Stimulated activated CD4-positive, alpha-beta T cell treated with anti-CD3 and anti-CD28 coated beads, Interleukin-4, amount 100 ng/mL, for 24 hours (primary cell): ENCODE measurements at places on chromosomes 12 and 14.

DNA sequence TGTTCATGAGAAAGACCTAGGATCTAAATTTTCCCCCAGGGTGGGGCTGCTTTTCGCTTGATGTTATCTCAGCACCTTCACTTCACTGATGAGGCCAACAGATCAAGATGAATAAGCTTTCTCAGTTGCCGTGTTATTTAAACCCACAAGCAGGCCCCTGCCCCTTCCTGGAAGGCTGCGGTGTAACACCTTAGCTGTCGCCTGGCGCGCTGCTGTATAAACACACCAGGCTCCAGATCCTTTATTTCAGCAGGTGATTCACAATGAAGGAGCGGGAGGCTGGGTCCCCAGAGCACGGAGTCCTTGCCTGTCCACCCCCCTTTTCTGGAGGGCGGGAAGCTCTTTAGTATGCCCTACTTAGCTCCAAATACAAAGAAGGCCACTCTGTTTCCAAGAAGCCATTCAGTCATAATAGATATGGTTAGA, 515.4 kb downstream of the FUT8 start:
- peak; percentile 81 for DNase-seq

GRCh38 chr14:69268223-69268622, 8.3 kb downstream of the GALNT16 start:
- DNase-seq: no peak

- no peak for DNase-seq
These were observed 20.2 kb downstream of the PLEKHD1 start for GRCh38 chr14:69504775-69505174.

DNA sequence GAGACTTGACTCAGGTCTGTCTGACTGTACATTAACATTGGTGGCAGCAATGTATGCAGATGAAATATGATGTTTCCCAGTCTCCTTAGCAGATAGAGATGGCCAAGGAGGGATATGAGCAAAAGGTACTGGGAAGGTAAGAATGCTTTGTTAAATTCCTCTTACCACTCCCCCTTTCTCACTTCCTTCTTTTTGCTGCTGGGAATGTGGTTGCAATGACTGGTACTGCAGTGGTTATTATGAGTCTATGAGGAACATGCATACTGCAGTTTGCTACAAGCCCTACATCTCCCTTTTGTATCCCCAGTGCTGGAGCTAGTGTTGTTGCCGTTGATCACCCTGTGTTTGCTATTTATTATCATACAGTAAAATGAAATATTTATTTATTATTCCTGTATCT, 35.9 kb downstream of the ALDH1L2 start:
- DNase-seq: no peak

GRCh38 chr14:104992501-104992900, 6.9 kb downstream of the CLBA1 start:
- no peak for DNase-seq

DNA sequence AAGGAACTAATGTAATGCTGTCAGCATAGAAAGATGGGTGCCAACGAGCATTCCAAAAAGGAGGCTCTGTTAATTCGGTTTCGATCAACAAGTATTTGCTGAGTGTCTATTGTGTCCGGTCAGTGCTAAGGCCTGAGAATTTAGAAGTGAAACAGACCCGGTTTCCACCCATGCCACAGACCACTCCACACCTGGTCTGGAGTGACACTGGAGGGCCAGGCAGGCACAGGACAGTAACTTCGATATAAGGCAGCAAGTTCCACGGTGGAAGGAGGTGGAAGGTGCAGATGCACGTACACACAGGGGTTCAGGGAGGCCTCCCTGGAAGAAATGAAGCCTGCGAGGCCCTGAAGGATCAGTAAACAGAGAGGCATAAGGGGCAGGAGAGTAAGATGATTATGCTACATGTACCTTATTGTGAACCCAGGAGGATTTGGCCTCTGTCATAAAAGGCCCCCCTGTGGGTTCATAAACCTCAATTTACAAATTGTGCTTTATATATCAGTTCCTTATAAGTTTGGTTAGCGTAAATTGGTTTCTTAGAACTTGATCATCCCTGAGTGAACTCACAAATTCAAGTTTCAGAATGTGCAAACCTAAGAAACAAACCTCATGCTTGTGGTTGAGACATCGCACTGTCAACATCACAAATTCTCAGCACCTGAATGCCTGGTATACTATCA, 25.9 kb downstream of the SSH1 start:
- DNase-seq: no peak

DNA sequence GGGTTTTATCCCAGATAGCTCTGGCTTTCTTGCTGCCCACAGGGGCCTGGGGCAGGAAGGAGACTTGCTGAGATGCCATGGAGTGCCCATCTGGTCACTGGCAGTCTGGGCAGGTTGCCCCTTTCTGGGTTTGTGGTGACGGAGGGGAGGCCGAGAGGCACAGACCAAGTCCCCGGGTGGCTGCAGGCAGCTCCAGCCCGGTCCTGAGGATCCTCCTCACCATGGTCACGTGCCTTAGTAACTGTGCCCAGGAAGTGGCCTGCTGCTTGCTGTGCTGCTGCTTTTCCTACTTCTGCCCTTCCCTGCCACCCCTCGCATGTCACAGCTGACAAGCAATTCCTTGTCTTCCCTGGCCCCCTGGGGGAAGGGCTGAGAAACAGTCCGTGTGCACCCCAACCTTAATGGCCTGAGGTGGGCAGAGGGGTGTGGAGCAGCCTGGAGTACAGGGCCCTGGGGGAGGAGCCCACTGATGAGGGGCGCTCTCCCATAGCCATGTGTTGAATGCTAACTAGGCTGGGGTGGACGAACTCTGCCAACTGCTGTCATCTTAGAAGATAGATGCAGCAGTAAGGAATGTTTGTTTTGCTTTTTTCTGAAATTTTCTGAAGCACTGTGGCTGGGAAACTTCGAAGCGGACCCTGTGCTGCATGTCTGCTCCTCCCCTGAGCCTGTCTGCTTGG, 54.9 kb upstream of the SRSF5 start:
- no peak for DNase-seq

DNA sequence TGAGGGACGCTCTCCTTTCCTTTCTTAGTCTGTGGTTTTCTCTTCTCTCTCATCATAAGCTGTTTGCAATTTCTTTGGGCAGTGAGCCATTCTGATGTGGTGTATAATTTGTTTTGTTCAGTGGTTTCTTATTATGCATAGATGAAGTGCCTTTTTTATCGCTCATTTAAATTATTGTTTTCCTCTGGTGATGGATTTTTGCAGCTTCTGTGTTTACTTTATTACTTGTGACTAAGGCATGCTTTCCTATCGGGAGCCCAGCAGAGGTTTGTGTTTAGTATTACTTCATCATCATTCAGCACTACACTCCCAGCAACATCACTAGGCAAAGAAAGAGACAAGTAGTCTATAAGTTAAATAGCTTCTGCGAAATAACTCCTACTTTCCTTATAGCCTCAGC, 586.6 kb upstream of the NOVA1 start:
- no peak for DNase-seq

DNA sequence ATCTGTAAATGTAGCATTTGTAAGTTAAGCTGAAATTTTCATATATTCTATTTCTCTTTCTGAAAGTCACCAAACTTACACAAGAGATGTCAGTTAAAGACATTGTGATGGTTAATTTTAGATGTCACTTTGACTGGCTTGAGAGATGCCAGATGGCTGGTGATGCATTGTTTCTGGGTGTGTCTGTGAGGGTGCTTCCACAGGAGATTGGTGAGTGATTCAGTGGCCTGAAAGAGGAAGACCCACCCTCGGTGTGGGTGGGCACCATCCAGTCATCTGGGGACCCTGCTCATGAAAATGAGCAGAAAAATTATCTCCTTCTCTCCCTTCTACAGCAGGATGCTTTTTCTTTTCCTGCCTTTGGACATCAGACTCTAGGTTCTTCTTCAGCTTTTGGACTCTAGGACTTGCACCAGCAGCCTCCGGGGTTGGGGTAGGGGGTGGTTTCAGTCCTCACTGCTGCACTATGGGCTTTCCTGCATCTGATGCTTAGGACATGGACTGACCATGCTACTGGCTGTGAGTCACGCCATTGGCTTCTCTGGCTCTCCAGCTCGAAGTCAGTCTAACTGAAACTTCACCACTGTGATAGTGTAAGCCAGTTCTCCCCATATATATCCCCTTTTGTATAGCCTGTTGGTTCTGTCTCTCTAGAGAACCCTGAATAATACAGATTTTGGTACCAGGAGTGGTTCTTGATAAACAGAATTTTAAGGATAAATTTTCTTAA, 20.9 kb downstream of the PDE6H start:
- DNase-seq: peak; percentile 29

DNA sequence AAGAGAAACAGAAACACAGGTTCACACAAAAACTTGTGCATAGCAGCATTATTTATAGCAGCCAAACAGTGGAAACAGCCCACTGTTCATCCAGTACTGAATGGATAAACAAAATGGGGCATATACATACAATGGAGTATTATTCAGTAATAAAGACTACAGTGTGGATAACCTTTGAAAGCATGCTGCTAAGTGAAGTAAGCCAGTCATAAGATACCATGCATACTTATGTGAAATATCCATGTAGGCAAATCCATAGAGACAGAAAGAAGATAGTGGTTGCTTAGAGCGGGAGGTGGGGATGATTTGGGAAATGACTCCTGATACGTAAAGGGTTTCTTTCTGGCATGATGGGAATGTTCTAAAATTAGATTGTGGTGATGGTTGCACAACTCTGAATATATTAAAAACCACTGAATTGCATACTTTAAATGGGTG, 99.4 kb downstream of the CRADD start:
- no peak for DNase-seq

GRCh38 chr14:73750531-73750901, 36.3 kb upstream of the PNMA1 start:
- DNase-seq: no peak

DNA sequence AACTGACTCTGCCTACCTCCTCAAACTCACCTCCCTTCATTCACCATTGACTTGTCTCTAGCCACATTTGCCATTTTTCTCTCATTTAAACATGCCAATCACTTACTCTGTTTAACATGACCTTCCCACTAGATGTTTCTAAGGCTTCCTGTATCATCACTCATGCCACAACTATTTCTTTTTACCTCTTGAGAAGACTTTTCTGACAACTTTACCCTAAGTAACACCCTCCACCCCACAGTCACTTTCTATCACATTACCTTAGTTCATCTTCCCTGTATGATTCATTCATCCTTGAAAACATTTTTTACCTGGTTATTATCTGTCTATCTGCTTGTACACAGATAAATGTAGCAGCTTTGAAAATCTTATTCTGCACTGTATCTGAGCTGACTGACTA, 19.4 kb downstream of the PLCZ1 start:
- DNase-seq: no peak

DNA sequence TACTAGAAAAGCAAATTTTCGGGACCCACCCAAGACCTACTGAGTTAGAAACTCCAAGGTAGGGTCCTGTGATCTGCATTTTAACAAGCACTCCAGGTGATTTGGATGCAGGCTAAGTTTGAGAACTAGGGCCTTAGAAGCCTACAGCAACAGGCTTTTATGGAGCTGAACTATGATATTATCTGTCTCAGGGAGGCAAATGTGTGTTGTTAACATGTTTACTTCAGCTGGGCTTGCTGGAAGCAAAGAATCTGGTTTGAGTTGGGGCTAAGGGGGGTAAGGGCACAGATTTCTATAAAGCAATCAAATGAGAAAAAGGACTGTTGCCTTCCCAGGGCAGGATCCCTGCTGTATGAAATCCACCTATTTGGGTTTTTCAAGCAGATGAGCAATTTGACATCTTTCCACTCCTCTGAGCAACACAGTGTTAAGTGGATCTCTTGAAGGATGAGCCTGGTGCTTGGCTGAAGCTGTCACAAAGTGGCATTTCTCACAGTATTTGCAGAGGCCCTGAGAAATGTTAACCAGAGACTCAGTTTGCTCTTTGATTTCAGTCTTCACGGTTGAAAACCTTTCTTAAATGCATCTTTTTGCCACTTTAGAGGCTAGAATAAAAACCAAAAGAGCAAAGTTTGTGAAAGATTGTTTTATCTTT, 36.2 kb upstream of the SOCS2 start:
- no peak for DNase-seq

GRCh38 chr12:25317553-25317952, 66.8 kb upstream of the KRAS start:
- DNase-seq: no peak

- DNase-seq: no peak
These were observed 112.7 kb downstream of the SLC16A7 start for GRCh38 chr12:59708484-59708883.

GRCh38 chr14:20676072-20676471, 8.3 kb upstream of the RNASE4 start:
- DNase-seq: no peak

DNA sequence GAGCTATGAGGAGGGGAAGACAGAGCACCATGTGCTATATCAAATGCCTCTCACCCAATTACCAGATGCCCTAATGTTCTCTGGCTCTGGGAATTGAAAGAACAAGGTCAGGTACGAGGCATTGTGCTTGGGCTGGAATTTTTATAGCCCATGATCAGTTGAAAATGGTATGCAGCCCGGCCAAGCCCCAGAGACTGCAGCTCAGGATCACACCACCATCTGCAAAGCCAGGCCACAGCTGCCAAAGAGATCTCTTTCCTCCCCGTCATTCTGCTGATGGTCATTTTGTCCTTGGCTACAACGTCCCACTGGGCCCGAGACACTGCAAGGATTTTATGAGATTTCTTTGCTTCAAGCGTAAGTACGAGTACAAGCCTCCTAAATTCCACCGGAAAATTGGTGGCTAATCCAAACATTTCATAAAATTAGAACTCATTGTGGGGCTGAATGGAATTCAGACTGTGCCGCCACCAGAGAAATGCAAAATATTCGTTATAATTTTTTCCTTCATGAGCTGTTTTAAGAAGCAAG, 15.1 kb downstream of the NUAK1 start:
- DNase-seq: no peak

DNA sequence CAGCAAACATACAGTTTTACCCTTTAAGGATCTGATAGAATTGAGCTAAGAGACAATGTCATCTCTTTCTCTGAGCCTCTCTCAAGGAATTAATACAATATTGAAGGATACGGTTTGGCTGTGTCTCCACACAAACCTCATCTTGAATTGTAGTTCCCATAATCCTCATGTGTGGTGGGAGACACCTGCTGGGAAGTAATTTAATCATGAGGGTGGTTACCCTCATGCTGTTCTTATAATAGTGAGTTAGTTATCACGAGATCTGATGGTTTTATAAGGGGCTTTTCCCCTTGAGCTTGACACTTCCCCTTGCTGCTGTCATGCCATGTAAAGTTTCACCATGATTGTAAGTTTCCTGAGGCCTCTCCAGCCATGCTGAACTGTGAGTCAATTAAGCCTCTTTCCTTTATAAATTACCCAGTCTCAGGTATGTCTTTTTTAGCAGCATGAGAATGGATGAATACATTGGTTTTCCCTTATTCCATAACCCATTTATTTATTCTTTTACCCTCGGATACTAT, 47.6 kb downstream of the TMEM30B start:
- no peak for DNase-seq
